ENCODE measurements at places on chromosomes 3 and 15.

- no peak for DNase-seq
Observed at GRCh38 chr3:178625053-178625600, 88.9 kb downstream of the KCNMB2 start.

DNA sequence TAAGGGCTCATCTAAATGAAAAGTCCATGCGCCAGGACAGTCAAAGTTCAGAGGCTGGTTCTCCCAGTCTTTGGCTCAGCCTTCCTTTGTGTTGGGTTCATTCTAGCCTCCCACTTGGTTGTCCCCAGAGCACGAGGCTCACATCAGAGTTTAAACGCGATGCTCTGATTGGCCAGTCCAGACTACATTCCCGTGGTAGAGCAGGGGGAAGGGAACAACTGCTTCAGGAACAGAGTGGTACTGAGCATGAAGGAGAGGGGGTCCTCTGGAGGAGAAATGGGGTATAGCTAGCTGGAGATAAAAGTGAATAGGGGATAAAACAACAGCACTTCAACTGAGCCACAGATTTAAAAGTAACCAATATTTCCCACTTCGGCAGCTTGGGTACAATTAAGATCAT lies 32.2 kb downstream of the ANAPC13 start:
- no peak for DNase-seq

GRCh38 chr15:33234020-33234461 lies 39.5 kb upstream of the FMN1 start:
- peak; percentile 1 for DNase-seq

DNA sequence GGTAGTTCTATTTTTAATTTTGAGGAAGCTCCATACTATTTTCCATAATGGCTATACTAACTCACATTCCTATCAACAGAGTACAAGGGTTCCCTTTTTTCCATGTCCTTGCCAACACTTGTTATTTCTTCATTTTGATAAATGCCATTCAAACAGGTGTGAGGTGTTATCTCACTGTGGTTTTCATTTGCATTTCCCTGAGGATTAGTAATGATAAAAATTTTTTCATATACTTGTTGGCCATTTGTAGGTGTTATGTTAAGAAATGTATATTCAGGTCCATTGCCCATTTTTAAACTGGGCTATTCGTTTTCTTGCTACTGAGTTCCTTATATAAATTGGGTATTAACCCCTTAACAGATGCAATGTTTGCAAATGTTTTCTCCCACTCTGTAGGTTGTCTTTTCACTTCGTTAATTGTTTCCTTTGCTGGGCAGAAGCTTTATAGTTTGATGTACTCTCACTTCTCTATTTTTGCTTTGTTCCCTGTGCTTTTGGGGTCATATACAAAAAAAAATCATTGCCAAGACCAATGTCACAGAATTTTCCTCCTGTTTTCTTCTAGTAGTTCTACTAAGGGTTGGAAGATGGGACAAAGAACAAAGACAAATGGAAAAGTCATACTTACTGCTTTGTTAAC lies 11.0 kb upstream of the VPS39 start:
- DNase-seq = no peak

- DNase-seq = no peak
Observed at GRCh38 chr3:23152989-23153388, 50.1 kb upstream of the UBE2E2 start.

- DNase-seq = no peak
Observed at GRCh38 chr3:98555025-98555379, 23.2 kb downstream of the GPR15 start.

- DNase-seq = no peak
Observed at GRCh38 chr3:127915115-127915936, at the start of gene KBTBD12. Gene KBTBD12 (plus strand): TSS chr3:127915232. CDS start chr3:127923062, 7,830 bp downstream.
